ENCODE measurements at places on chromosomes 7 and 10.

DNA sequence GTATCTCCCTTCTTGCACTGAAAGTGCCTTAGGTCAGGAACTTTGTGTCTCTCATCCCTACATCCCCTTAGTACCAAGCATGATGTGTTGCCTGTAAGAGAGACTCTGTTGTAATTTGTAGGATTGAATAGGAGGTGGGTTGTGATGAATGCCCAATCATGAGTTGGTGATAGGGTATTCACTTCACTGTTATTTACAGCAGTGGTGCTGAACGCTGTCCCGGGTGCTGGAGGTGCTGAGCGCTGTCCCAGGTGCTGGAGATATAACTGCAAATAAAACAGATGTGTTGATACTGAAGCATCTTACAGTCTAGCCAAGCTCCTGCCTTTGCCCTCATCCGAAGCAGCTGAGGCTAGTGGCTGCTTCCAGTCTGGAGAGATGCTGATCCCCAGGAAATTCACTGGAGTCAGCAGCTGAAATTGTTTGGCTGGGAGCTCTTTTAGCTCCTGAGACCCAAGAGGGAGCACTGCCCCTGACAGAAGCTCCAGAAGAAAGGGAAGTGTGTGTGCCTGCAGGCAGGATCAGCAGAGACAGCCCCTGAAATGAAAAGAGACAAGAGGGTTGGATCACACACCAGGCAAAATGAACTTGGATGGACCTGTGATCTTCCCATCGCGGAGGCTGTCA lies 183.4 kb downstream of the SORCS3 start:
- DNase-seq = peak; percentile 62

- DNase-seq = peak; percentile 58
These were observed 93.0 kb upstream of the RSU1 start for GRCh38 chr10:16909961-16910792.

- no peak for DNase-seq
These were observed 51.0 kb upstream of the COBL start for GRCh38 chr7:51367614-51367968.

DNA sequence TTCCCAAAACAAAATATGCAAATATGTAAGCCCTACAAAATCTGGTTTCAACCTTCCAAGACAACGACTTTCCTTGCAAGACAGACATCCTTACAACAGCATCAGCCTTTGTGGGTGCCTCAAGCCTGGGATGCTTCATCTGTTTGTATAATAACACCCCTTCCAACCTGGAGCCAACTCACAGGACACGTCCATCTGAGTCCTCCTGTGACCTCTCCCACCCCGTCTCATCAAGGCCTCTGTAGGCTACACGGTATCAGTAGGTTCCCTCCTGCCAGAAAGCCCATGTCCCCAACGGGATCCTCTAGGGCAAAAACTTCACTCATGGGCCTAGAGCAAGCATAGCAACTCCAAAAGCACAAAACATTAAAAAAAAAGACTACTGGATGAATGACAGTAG lies 173.2 kb downstream of the TNS3 start:
- DNase-seq = no peak

DNA sequence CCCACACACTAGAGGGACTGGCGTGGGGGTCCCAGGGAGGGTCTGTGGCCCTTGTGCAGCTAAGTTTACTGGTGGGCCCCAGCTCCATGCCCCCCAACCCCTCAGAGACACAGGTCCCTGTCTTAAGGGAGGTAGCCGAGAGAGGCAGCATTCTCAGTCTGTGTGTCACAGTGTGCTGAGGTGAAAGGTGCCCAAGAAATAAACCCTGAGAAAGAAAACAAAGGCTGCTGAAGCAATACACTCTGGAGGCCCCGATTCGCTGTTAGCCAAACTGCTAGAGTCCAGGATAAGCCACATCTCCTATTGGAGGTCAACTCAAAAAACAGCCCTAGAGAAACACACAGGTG lies 28.6 kb upstream of the NDST2 start:
- no peak for DNase-seq

DNA sequence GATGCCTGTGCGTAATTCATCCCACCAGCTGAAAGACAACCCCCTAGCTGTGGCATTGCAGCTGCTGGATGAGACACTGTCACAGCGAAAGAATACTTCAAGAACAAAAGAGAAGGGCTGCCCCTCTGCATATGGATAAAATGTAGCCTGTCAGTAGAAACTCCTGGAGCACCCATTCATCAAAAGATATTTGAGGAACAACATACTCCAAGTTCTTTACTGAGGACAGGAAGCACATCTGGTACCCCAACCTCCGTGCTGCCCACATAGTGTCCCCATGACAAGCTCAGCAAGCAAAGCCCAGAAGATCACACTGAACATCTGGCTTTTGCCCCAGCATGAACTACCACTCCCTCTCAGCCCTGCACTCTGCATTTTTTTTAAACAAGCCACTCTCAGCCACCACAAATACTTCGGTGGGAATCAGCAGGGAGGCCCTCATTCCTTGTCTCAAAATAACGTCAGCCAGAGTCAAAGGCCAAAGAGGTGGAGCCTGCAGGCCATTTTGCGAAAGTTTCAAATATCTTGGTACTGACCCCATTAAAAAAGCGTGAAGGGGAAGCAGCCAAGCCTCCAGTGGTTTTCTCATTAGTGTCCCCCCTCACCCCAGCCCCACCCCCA lies 1.7 kb downstream of the CREB3L2 start:
- DNase-seq = peak; percentile 55

- peak; percentile 63 for DNase-seq
These were observed 5.8 kb upstream of the GGCT start for GRCh38 chr7:30510124-30511075.

DNA sequence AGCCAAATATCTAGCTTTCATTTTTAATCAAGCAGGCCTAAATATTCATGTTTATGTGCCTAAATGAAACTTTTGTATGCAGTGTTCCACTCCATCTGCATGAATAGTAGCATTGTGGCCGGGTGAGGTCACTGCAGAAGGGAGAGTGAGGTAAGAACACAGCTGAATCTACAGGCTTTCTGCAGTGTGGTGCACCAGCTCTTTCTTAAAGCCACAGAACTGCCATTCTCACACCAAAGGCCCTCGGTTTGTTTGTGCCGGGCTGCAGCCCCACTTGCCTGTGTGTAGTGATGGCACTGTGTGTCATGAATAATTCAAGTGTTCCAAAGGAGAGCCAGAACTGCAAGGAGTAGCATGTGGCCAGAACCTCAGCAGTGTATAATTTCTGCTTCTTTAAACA lies 204.1 kb downstream of the TRIL start:
- DNase-seq = peak; percentile 61

- no peak for DNase-seq
These were observed 55.9 kb downstream of the ZNF467 start for GRCh38 chr7:149717481-149717880.

DNA sequence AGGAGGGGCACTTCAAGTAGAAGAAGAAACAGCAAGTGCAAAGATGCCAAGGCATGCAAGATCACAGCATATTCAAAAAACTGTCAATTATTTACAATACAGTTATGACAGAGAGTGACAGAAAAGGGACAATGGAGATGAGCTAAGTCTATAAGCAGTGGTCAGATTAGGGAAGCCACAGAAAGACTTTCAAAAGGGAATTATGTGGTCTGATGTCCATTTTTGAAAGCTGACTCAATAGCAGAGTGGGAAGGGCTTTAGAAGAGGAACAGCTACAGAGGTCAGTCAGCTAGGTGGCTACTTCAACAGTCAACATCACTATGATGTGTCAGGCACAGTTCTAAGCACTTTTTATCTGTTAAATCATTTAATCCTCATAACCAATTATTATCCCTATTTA lies 45.2 kb upstream of the SPOCK2 start:
- peak; percentile 85 for DNase-seq

DNA sequence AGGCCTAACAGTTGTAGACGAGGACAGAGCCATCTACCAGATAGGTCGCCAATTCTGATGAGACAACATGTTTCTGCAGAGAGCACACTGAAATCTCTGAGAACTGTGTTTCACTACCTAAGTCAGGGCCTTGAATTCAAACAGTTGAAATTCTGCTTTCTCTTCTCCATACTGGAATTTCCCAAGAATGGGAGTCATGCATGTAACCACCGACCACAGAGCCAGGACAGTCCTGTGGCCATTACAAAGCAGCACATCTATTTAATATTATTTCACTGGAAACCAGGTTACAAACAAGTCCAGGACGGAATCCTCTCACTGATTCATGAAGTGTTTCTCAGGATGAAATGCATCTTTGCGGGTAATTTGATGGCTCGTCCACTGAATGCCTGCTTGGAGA lies 62.0 kb upstream of the ST8SIA6 start:
- peak; percentile 90 for DNase-seq

GRCh38 chr7:37129035-37129425 lies 319.6 kb downstream of the ELMO1 start:
- DNase-seq = no peak
